ENCODE measurements at places on chromosomes 7 and 10. TPM values are rescaled to one million over a fixed set of nuclear protein-coding genes. Genes with fewer than 3 reads are reported as not detected.

Gene COL1A2
- 263 TPM for total RNA-seq

Gene NXPH1
- total RNA-seq: not detected

Gene CYP2C18
- not detected for total RNA-seq

Gene HMX3
- total RNA-seq: not detected

Gene GIMAP4
- total RNA-seq: 135 TPM

Gene NEUROG3
- not detected for total RNA-seq

Gene PVRIG
- total RNA-seq: 1.1 TPM

Gene CCDC6
- total RNA-seq: 24.7 TPM

Gene ARHGAP12
- total RNA-seq: 29.0 TPM

Gene AKR1C1
- total RNA-seq: 107 TPM

Gene UBE2H
- 81.0 TPM for total RNA-seq

Gene TSPAN13
- total RNA-seq: 111 TPM

Gene UPK3B
- 636 TPM for total RNA-seq

Gene CALHM2
- total RNA-seq: 84.1 TPM

Gene OR2A42
- not detected for total RNA-seq

DNA sequence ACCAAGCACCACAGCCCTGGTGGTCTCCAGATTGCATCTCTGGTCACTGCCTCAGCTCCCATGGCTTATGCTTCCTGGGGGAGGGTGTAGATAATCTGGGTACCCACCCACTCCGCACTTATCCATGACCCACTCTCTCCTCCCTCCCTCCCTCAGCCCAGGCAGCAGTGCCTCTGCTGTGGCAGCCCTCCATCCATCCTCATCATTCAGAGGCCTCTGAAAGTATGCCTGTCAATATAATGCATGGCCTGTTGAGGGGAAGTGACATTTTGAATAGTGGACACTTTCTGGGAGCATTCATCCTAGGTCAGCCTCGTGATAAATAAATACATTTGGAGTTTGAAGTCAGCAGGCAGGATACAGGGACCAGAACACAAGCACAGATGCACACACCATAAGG, 23.2 kb downstream of the ZNF503 start:
- no peak for DNase-seq

DNA sequence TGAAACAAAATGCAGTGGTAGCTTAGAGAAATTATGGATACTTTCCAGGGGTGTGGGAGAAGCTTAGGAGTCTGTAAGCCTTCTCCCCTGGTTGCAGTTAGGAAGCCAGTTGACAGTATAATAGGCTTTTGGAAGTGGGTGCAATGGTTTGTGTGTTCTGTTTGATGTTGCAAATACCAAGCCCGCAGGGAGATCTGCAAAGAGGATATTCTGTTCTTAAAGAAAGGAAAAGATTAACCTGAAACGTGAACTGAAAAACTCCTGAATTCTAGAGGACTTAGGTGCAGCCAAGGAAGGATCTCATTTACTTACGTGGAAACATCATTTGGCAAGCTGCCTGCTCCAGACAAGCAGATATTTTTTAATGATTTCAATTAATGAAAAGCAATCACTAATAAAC, 496.6 kb downstream of the AUTS2 start:
- DNase-seq: no peak

- DNase-seq: no peak
Observed at GRCh38 chr10:113153493-113154102, 203.6 kb downstream of the TCF7L2 start.

GRCh38 chr10:103054621-103055020, 136.5 kb downstream of the CNNM2 start:
- DNase-seq: no peak

- no peak for DNase-seq
Observed at GRCh38 chr7:28921822-28922221, 36.3 kb downstream of the TRIL start.

DNA sequence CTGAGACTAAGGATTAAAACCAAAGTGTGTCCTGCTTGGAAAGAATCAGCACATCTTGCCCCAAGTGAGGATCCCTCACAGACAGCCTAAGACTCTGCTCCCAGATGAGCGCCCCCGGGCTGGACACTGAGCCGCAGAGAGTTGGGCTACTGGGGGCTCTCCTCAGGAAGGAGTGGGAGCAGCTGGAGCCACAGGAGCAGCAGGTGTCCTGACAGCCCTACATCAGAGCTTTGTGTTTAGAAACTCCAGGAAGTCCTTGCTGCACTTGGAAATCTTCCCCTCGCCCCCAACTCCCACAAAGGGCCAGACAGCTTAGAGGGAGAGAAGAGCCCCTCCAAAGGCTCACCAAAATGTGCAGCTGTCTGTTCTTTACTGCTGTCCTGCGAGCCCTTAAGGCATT, 172.2 kb downstream of the HERPUD2 start:
- DNase-seq: no peak

- no peak for DNase-seq
Observed at GRCh38 chr10:71116426-71116825, 95.9 kb upstream of the UNC5B start.

DNA sequence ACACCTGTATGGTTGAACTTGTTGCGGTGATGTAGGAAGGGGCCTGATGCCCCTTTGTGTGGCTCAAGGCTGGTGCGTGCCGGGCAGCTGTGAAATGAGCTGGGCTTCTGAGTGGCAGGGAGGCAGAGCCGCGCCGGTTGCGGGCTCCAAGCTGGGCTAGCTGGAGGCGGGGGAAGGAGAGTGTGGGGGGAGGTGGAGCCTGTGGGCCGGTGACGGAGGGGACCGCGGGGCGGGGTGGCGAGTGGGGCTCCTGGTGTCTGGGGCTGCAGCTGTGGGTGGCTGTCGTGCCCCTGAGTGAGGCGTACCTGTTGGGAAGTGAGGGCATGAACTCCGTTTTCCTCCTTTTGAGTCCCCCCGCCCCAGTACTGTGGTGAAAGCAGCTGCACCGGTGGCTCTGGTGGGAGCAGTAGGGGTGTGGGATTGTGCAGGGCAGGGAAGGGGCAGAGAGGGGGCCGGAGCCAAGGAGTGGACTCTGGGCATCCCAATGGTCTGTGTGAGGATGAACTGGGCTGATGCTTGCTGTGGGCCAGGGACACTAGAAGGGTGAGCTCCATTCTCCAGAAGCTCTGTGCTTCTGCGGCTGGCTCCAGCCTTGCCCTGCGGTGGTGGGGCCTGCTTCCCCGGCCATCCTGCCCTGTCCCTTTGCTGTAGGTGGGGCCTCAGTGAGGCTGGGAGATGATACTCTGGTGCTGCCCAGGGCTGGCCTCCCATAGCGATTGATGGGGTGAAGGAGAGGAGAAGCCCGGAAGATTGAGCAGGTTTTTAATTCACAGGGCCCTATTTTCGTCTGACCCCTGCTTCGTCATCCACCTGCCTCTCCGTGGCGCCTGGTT, 41.7 kb downstream of the INPP5A start:
- DNase-seq: no peak

- DNase-seq: no peak
Observed at GRCh38 chr7:91942312-91942711, 1.6 kb downstream of the AKAP9 start.

- no peak for DNase-seq
Observed at GRCh38 chr7:81162771-81163525, 244.1 kb upstream of the SEMA3C start.

- no peak for DNase-seq
Observed at GRCh38 chr7:37488163-37488764, 39.6 kb upstream of the ELMO1 start.

DNA sequence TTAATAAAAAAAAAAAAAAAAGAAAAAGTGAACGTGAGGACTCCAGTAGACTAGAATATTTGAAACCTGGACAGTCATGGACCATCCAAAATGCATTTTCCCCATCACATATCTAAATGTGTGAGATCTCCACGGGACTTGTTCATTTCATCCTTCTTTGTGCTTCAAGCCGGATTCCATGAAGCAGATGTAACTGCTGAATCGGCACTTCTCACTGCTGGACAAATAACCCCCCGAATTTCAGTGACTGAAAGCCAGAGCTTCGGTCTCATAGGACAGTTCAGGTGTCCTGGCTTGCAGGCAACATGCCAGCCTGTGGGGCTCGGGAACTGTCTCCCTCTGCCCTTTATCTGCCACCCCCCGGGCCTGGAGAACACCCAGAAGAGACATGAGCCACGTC, 33.3 kb downstream of the RNF32 start:
- DNase-seq: no peak

- DNase-seq: no peak
Observed at GRCh38 chr10:58588673-58589265, 76.1 kb downstream of the BICC1 start.

DNA sequence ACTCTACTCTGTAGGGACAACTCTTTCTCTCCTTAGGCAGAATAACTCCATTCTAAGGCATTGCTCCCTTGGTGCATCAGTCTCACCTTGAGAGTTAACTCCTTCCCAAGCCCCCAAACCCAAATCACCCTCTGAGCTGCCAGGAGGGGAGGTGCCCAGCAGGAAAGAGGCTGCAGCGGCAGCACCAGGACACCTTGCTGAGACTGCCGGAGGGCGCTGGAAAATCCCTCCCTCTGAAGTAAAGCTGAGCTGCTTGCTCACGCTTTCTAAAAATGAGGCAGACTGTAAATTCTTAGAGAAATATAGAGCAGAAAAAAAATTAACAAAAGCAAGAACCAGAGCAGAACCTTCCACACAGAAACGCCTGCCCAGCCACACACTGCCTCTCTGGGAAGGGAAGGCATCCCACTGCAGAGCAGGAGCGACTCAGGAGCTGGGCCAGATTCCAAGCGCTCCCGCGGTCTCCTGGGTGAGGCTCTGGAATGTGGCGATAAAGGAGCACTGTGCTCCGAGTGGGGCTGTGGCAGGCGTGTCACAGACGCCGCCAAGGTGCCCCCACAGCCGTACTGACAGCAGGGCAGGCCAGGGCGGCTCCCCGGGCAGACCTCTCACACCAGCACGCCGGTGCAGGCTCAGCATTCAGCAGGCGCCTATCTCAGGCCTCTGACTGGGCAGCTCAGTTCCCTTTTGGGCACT, 202.1 kb downstream of the TNS3 start:
- no peak for DNase-seq

DNA sequence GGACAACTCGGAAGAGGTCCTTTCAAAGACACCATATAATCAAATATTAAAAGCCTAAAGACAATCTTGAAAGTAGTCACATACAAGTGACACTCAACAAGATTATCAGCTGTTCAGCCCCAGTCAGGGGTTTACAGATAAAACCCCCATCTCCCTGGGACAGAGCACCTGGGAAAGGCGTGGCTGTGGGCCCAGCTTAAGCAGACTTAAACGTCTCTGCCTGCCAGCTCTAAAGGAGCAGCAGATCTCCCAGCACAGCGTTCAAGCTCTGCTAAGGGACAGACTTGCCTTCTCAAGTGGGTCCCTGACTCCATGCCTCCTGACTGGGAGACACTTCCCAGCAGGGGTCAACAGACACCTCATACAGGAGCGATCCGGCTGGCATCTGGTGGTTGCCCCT, 18.0 kb downstream of the CDCA7L start:
- DNase-seq: no peak

DNA sequence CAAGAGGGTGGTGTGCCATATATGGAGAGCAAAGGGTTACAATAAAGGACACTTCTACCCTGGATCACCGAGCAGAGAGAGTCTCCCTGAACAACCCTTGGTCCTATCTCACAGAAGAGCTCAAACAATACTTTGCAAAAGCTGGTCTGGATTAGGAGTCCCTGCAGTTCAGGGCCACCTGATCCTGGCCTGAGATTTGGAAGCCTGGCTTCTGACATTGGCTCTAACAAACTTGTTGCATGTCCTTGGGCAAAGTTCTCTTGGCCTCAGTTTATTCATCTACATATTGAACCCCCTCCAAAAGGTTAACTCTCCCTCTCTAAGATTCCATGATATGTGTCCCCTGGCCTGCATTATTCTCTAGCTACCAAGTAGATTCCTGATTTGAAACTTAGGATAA, 1.7 kb downstream of the RBP4 start:
- no peak for DNase-seq

DNA sequence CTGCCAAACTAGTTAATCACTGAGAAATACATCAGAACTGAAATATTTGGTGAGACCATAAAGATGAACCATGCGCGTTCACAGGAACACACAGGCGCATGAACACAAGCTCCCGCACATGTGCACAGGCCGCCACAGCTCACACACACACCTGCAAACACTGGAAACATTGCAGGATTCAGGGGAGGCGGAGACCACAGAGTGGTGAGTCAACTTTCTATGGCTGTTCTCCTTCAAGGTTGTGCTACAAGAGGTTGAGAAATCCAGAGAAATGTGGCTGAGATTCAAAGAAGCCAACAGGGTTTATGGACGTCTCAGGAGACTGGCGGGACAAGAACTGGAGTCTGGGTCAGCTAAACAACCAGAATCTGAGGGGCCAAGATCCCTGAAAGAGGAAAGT, 17.8 kb downstream of the ESYT2 start:
- DNase-seq: no peak

DNA sequence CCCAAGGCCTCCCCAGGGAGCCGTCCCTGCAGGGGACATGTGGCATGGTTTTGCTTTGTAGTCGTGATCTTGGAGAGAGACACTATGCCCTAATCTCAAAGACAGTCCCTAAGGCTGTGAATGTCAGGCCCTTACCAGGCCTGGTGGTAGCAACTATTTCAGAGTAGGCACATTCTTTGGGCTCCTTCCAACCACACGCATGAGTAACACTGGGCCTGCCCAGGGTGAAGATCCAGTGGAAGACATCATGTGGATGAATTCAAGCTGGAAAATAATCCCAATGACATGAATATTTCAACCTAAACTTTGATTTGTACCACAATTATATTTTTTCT, 39.5 kb upstream of the INSIG1 start:
- no peak for DNase-seq

DNA sequence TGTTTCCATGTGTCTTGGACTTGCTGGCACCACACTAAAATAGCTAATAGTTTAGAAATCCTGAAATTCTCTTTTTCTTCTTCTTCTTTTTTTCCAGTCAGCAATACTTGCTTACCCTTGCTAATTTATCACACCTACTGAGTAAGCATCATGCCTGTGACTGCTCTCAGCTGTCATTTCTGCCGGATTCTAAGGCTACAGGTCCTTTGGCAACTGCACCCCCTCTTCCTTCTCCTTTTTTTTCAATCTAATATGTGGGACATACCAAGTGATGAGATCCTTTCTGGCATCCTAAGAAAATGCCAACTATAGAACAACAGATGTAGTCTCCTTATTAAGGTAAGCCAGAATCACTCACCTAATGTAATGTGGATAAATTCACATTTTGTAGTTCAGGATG, 444.7 kb downstream of the MAGI2 start:
- no peak for DNase-seq

- DNase-seq: no peak
Observed at GRCh38 chr10:128277267-128277840, 151.1 kb upstream of the MKI67 start.

- DNase-seq: no peak
Observed at GRCh38 chr7:155590215-155591018, 44.1 kb upstream of the CNPY1 start.

DNA sequence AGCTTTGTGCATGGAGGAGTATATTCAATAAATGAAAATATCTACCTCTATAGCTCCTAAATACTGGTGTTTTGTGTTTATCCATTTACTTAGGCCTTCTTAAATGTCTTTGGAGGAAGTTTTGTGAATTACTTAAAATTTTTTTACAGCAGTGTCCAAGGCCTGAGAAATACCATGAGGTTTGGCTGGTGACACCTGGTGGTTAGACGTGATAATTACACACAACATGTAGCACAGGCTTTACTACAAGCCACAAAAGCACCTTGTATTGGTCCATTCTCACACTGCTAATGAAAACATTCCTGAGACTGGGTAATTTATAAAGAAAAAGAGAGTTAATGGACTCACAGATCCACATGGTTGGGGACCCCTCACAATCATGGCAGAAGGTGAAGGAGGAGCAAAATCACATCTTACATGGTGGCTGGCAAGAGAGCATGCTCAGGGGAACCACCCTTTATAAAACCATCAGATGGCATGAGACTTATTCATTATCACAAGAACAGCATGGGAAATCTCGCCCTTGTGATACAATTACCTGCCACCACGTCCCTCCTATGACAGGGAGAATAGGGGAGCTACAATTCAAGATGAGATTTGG, 20.6 kb downstream of the HYAL4 start:
- DNase-seq: no peak

All from omental fat pad (tissue), 4 donors.